ENCODE measurements at places on chromosomes 3 and 15.

- DNase-seq: no peak
Measured at GRCh38 chr3:192812743-192813383, 85.5 kb upstream of the FGF12 start.

GRCh38 chr15:49830391-49830790 is 209.5 kb downstream of the DTWD1 start:
- DNase-seq: no peak

DNA sequence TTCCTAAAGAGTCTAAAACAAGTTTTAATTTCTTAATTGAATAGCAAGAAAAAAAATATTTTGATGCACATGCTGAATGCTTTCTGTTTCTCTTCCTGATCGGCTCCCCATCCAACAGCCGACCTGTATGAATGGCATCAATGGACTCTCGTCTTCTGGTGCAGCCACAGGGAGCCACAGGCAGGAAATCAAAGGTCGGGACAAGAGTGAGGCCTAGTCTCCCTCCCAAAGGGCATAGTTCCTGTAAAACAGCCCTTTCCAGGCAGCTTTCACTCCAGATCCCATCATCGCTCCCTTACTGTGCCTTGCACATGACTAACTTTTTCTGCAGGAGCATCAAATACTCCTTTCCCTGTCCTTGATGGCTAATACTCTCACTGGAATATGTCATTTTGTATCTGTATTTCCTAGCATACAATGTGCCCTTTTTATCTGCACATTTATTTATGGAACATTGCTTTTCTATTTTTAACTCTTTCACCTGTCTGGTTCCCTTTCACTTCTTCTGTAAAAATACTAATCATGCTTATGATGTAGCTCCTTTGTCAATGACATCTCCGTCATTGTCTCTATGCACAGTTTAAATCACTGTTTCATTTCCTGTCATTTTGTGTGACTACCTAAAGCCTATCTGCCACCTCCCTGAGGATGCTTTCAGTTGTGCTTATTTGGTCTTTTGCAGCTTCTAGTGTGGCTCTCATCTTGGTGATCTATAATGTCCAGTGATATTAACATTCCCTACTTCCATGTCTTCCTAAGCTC is 326.2 kb downstream of the CTNNB1 start:
- no peak for DNase-seq

DNA sequence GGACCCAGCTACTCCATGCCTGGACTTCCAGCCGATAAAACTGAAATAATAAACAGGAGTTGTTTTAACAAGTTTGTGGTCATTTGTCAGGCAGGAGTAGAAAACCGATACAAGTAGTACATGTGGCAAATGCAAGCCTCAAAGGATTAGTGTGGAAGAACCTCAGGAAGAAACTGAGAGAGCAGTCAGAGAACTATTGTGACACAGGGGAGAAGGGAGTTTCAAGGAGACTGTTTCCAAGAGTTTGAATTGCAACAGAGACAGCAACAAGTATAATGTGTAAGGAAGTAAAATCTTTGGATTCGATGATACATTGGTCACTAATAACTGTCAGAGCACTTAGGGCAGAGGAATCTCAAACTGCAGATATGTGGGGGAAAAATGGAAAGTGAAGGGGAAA is 450.6 kb upstream of the ARHGEF26 start:
- DNase-seq: no peak

- DNase-seq: no peak
Measured at GRCh38 chr3:125967156-125967555, 1.8 kb upstream of the ROPN1B start.

- DNase-seq: no peak
Measured at GRCh38 chr3:27679691-27680090, 42.4 kb downstream of the EOMES start.

DNA sequence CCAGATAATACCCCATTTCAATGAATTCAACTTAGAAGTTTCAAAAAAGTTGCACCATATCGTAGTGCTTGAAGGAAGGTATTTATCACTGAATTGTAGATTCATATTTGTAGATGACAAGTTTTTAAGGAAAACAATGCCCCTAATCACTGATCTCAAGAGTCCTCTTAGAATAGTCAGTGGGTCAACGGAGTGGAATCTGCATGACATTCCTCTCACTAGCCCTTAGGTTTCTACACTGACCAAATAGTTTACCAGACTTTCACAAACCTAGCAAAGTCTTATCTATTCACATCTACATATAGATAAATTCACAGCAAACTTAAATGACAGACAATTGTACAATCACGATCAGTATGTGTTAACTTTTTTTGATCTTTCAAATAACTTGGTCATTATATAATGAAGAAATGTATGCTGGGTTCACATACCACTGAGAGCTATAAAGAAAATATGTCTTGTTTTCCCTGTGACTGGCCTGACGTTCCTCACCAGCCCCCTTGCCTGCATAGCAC is 35.7 kb upstream of the PHLDB2 start:
- DNase-seq: no peak

Data from stimulated activated naive CD8-positive, alpha-beta T cell treated with anti-CD3 and anti-CD28 coated beads, Interleukin-15, amount 100 ng/mL, for 72 hours (primary cell).